ENCODE measurements at places on chromosomes 4 and X.

DNA sequence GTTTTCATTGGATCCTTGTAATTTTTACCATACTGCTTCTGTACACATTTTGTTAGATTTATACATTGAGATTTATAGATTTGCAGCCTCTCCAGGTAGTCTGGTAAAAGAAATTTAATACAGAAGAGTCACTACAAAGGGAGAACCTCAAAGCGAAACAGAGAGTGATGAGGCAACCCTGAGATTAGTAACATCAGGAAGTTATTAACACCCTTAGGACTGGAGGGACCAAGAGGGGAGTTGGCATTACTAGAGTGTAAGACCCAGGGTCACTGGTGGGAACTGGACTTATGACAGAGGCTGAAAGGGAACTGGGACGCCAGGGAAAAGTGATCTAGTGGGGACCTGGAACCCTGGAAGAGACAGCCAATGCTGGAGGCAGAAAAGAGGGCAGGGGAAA is 20.6 kb upstream of the MAML3 start:
- no peak for DNase-seq

GRCh38 chrX:51395810-51396728 is 63.4 kb downstream of the NUDT10 start:
- no peak for DNase-seq

- DNase-seq = peak; percentile 86
Measured at GRCh38 chr4:140238351-140239056, 84.5 kb upstream of the MAML3 start.

DNA sequence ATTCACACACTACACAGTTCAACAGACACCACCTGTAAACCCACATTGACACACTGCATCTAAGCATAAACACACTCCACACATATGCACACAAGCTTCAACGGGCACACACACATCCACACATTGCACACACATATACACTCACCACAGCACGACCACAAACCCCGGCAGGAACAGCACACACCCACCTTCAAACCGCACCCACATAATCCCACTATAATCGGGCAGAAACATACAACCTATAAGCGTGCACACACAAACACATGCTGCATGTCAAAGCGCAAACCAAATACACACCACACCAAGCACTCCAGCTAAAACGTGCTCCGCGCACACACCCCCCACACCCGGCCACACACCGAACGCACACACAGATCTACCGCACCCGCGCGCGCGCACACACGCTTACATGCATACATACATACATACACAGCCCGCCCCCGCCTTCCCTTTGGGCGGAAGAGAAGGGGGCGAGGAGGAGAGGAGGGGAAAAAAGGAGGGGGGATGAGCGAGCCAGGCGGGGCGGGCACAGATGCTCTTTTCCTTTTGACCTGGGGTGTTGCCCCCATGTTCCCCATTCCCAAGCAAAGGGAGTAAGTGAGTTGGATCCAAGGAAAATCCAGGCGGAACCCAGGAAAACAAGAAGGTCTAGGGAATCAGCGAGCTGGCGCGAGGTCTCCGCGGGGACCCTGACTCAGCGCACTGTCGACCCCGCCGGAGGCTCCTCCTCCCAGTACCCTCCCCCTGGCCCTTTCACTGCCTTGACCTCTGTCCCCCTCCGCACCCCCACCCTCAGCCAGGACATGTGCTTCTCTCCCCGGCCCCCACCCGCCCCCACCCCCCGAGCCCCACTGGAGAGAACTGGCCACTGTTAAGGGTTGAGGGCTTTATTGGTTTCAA is 9.9 kb downstream of the ARHGAP36 start:
- DNase-seq = no peak

DNA sequence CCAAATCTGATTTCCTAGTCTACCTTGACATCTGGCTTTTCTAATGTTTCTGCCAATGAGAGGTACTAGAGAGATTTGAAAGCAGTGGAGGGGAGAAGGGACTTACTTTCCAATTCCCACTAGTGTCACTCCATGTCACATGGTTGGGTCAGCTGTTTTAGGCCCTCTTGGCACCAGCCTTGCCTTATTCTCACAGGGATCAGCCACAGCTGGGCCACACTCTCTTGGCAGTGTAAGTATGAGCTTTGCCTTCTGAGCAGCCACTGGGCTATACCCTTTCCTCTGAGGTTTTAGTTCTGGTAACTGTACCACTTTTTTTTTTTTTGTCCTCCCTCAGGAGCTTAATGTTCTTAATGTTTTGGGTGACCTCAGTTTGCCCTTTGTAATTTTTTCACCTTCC is 10.2 kb upstream of the ADH1C start:
- DNase-seq = no peak

DNA sequence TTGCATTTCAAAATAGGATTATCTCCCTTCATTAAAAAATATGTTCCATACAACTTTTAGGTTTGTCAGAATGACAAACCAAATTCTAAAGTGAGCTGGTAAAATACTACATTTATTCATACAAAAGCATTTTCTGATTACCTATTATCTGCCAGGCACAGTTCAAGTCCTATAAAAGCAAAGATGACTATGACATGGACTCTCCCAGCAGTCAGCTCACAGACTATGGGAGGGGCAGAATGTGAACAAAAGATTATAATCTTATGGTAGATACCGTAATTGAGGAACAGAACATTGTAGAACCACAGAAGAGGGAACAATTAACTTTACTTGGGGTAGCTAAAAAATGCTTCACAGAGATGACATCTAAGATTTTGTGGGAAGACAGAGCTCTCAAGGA is 12.4 kb downstream of the PAQR3 start:
- DNase-seq = no peak

DNA sequence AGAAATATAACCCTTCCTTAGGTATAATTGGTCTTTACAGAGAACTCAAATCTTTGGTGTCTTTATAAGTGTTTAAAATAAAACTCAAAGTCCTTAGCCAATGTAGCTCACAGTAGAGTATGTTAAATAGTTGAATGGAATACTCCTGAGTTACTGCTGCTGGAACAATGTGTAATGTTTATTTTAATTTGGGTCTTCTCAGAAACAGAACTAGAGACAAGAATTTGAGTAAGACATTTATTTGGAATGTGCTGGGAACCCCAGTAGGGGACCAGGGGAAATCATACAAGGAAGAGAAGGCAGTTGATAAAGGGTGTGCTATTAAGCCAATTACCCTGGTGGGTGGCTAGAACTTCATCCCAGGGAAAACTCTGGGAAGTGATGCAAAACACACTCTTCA is 240.4 kb upstream of the LDB2 start:
- DNase-seq = no peak

DNA sequence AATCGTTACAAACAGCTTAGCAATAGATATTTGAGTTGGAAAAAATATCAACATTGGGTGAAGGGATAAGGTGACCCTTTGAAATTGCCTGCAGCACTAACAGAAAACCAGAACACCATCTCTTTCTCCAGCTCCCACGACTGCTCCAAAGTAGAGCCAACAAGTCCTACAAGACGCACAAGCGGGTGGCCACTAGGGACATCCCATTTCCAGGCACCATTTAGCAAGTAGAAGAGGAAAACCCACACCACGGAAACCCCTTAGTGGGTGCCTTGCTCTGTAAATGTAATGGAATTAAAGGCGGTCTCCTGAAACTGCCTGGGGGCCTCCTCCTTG is 1.9 kb downstream of the ARHGAP6 start:
- no peak for DNase-seq

DNA sequence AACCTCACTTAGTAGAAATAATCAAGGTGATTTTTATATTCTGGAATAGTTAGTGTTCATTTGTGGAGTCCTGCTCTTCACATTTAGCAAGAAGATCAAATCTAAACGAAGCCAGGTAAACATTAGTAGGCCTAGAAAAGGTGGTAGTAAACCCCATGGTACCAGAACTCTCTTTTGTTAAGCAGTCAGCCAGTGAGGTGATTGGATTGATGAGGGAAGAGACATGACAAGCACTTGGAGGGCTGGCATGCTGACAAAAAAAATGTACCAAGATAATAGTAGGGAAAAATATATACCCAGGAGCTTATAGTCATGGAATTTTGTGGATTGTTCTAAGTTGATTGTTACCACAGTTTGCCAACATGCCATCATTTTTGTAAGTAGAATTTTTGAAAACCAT is 163.8 kb downstream of the BANK1 start:
- no peak for DNase-seq

DNA sequence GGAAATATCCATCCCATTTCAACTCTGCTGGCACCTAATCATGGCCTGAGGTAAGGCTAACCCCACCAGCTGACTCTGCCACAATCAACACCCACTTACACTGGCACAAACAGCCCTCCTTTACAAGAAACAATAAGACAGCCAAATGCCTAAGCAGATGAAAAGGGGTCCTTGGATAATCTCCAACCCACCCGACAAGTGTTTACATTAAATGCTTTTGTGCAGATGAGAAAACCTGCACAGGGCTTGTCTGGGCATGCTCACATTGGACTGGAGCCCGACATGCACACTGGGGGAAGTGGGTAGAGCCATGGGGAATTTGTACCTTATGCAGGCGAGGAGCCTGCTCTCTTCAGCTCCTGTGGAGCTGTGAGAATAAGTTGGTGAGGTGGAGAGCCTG is 138.9 kb upstream of the ITM2A start:
- no peak for DNase-seq

DNA sequence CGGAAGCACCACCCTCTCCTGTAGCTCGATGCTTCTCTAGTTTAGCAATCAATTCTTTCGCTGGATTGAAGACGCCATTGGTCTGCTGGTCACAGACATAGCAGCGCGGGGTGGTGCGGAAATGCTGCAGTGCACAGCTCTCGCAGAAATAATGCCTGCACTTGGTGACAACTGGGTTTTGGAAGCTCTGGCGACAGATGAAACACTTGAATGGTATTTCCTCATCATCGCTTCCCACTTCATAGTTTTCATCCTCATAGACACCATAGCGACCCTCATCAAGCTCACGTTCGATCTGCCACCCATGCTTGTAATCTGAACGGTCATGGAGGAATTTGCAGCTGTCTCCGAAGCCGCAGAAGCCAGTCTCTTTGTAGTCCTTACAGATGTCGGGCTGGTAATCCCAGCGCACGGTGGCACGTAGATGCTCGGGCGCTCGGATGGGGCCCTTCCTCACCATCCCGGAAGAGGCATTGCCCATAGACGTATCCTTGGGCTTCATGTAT is 854 bp downstream of the RNF113A start:
- DNase-seq = peak; percentile 31

DNA sequence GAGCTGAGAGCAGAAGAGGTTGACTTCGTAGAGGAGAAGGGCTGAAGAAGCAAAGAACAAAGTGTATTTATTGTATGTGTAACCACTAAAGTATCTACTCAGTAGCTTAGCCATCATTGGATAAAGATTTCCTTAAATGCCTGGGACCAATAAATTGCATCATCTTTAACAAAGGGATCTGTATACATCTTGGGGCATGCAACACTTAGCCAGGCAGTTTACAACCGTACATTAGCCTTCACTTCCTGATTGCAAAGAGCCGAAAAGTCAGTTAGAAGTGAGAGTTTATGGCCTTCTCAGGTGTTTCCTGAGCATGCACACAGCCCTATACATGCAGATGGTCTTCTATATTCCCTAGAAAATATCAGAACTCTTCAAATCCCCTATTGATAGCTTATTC is 68.0 kb upstream of the MAGED1 start:
- DNase-seq = no peak

DNA sequence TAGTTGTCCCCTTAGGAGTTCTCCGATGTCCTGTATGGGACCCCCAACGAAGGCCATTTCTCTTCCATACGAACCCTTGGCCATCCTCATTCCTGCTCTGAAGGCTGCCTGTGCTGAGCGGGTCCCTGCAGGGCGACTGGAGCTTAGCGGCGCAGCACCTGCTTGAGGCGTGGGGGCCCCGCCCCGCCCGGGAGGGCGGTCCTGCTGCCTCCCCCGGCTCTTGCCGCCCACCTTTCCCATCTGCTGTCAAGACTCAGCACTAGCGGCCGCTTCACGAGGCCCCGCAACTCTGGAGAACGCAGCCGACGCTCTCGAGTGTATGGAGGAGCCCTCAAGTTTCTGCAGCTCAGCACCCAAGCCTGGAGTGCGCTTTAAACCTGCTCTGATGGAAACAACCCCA is 197.7 kb downstream of the TRIML1 start:
- no peak for DNase-seq

- DNase-seq = no peak
Measured at GRCh38 chr4:82510216-82510615, 51.6 kb downstream of the TMEM150C start.

DNA sequence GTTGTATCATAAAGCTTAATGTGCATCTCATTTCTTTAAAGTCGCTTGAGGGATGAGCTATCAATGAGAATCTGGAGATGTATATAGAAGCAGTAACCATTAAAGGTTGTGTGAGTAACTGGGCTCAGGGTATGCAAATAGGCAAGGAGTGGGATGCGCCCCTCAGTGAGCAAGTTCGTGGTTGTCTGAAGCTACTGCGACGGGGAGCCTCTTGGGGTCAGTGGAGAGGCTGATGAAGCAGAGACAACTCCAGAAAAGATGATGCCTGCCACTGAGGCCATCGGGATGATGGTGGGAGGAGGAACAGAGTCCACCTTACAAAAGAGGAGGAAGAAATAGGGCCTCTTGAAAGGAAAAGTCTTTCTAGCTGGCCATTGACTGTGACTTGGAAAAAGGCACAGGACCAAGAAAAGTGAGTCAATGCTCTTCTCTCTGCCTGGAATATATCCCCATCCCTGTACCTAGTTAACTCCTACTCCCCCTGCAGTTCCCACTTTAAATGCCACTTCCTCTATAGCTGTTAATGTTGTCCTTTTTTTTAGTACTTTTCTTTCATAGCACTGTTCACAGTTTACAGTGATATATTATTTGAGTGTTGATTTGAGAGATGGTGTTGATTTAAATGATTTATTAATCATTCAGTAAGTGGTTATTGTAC is 51.4 kb upstream of the LSM6 start:
- DNase-seq = no peak

GRCh38 chr4:155769090-155769489 is 10.3 kb downstream of the GUCY1B1 start:
- DNase-seq = no peak

- no peak for DNase-seq
Measured at GRCh38 chr4:113472864-113473263, 288.7 kb downstream of the CAMK2D start.

- peak; percentile 54 for DNase-seq
Measured at GRCh38 chr4:169640261-169640870, 20.0 kb downstream of the CLCN3 start.

- DNase-seq = no peak
Measured at GRCh38 chr4:47640911-47641310, 155.8 kb downstream of the ATP10D start.

GRCh38 chr4:128565054-128565453 is 244.4 kb upstream of the JADE1 start:
- no peak for DNase-seq

GRCh38 chr4:75512386-75513211 is 1.6 kb downstream of the RCHY1 start:
- peak; percentile 37 for DNase-seq

GRCh38 chr4:56705334-56705733 is 24.2 kb upstream of the HOPX start:
- DNase-seq = no peak

- no peak for DNase-seq
Measured at GRCh38 chr4:100898844-100899243, 381.0 kb upstream of the EMCN start.
